ENCODE measurements at places on chromosomes 5 and 9.

GRCh38 chr5:145960848-145961600, 24.6 kb downstream of the SH3RF2 start:
- no peak for DNase-seq

DNA sequence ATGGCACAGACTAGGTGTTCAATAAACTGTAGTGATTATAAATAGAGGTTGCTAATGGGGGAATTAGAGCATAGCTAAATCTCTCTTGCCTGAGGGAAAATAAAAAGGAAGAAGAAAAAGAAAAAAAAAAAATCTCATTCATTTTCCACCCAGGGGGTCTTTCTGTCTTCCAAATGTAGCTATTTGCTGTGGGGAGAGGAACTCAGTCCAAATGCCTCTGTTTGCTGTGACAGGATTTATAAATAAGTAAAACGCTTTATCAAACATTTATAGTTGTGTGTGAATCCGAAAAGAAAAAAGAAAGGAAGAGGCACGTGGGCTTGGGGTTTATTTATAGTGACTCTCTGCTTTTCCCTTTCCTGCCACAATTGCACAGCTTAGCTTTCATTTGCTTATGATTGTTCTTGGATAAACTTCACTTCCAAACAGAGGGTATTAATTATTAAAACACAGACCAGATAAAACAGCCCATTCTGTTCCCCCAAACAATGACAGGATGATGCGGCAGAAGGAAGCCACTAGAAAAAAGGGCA, 245.7 kb downstream of the ASTN2 start:
- DNase-seq: no peak

DNA sequence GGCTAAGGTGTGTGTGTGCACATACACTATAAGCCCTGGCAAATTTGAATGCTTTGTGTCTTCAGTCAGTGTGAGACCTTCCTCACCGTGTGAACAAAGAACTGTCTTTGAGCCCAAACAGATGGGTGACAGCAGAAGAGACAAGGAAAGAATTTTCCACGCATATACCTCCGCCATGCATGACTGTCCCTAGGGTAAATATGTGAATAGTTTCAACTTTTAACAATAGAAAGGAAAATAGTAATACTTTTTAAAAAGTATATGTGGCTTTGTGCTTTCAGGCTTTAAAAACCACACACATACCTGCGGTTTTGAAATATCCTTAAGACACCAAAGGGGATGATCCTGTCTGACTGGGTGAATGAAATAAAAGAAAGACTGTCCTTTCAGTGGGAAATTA, 438.6 kb upstream of the MPDZ start:
- DNase-seq: no peak

DNA sequence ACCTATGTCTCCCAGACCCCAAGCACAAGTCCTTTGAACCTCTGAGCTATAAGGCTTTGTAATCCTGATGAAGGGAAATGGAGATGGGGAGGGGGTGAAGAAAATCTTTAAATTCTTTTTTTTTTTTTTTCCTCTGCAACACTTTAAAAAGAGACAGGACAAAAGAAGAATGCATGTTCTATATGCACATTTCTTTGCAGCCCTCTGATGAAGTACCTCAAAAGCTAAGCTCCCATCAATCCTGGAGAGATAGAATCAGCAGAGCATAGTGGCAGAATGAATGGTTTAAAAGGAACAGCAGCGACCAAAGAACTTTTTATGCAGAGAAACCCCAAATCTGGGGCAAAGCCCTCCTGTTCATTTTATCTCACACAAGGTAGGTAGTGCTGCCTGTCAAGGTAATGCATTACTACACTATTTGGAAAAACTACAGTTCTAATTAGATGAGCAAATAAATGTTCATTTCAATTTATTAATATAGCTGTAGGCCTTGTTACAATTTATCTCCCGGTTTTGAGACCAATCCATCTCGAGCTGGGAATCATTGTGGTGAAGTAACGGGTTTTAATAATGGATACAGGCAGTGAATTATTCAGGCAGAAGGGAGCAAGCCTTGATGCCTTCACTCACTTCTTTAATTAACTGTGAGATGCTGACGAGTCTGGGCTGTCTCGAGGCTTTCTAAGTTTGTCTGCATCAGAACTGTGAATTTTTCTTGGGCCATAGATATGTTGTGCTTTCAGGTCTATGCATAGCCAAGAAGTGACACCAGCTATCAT, 173.5 kb upstream of the ZNF608 start:
- no peak for DNase-seq

DNA sequence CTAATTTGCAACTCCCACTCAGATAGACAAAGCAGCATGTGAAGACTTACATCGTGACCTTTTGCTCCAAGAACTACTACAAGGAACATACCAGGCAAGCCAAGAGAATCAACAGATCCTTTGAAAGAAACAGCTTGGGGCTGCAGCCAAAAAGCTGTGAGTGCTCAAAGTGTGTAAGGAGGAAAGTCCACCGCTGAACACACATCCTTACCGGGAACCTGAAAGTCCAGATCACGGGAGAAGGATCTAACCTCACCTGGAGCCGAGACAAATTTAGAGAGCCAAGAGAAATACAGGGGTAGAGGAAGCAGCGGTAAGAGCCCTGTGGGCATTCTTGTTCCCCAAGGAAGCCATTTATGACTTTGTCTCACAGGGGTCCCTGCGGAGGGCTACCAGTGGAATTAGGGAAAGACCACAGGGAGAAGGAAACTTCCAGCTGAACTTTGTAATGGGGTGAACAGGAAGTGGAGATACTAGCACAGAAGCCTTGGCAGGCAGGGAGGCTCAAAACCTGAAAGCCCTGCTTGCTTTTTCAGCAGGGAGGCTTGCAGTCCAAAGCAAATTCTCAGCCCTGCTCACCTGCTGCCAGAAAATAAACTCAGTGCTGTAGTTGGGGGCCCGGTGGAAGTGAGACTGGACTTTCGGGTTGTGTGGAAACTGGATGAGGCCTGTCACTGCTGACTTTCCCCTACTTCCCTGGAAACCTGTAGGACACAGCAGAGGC, 350.2 kb downstream of the DTWD2 start:
- no peak for DNase-seq

DNA sequence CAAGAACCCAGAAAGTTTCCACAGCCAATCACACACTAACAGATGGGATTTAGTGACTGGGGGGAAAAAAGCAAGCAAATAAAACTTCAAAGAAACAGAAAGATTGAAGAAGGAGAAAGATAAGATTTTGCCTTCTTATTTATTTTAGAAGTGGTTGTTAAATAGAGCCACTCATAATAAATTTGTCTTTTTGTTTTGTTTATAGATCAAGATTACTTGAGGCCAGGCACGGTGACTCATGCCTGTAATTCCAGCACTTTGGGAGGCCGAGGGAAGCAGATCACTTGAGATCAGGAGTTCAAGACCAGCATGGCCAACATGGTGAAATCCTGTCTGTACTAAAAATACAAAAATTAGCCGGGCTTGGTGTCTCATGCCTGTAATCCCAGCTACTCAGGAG, 94.9 kb upstream of the RANBP3L start:
- DNase-seq: no peak

- DNase-seq: no peak
These were observed 103.1 kb downstream of the FBN2 start for GRCh38 chr5:128434993-128435392.

DNA sequence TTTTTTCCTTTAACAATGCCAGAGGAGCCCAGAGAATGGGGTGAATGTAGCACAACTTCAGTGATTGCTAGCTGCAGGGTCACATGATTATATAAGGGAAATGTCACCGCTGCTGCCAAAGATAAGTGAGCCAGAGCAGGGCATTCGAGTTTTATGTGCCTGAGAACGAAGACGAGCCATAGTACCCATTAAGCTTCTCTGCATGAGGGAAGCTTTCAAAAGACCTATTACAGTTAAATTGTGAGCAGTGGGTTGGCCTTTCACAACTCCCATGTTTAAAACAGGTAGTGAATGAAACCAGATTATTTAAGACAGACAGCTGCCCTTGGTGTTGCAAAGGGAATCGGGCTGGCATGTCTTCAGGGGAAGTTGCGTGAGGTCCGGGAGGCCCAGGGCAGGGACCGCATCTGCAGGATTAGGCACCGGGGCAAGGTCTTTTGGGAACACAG, 82.4 kb upstream of the TNFAIP8 start:
- DNase-seq: no peak

DNA sequence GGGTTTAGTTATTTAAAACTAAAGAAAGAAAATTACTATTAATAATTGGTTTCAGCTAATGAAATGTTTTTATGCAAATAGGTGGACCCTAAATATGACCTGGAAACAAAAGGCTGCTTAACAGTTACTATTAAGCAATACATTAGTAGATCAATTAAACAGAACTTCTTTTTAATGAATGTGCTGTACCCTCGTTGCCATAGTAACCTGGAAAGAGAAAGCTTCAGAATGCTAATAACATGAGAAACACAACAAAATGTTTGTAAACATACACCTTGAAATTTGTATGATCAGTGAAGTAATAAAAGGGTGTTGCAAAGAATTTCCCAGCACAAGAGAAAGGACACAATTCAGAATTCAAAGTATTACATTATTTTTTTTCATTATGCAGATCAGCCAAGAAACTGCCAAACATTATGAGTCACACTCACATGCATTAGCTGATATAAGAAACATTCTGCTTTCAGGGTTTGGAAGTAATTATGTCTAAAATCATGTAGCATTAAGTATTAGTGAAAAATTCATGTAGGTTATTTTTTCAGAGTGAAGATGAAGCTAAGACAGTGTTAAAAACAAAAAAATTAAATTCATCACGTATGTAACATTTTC, 348.3 kb downstream of the ISL1 start:
- DNase-seq: no peak

- DNase-seq: no peak
These were observed 63.8 kb upstream of the COL15A1 start for GRCh38 chr9:98879963-98880310.

- no peak for DNase-seq
These were observed 55.6 kb downstream of the EHMT1 start for GRCh38 chr9:137674307-137674975.

GRCh38 chr9:68522954-68523353, 17.7 kb downstream of the TMEM252 start:
- DNase-seq: no peak

DNA sequence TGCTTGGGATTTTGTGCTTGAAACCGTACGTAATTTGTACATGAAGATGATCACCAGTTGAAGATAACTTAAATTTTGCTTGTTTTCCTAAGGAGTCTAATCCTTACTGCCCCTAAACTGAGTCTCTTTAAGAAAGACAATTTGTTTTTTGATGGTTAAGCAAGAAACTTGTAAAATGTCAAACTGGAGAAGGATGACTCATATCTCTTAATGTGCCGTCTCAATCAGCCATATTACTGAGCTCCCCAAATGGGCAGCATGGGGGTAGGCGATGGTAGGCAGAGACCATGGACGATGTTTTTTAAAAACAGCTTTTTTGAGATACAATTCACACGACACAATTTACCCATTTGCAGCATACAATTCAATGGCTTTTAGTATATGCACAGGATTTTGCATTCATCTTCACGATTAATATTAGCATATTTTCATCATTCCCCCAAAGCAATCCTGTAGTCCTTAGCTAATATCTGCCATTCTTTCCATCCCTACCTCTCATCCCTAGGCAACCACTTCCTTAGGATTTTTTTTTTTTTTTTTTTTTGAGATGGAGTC, 14.3 kb downstream of the ARHGAP26 start:
- DNase-seq: no peak

- DNase-seq: no peak
These were observed 37.5 kb upstream of the IQGAP2 start for GRCh38 chr5:76365561-76365960.

GRCh38 chr5:125142458-125142857, 396.0 kb upstream of the ZNF608 start:
- no peak for DNase-seq

DNA sequence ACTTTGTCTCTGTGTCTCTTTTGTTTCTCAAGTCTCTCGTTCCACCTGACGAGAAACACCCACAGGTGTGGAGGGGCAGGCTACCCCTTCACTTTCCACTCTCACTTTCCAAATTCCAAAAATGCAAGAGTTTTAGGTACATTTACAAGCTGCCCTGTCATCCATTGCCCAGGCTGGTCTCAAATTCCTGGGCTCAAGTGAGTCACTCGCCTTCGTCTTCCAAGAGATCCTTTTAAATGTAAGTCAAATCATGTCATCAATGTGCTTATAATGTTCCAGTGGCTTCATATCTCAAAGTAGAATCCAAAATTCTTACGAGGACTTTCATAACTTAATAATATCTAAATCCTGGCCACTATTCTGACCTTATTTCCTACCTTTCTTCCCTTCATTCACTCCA, 20.4 kb upstream of the UGCG start:
- no peak for DNase-seq

- DNase-seq: no peak
These were observed 11.0 kb downstream of the ABLIM3 start for GRCh38 chr5:149152317-149152746.

- DNase-seq: no peak
These were observed 693 bp downstream of the DPYSL3 start for GRCh38 chr5:147509041-147509709.

- DNase-seq: no peak
These were observed 59.3 kb upstream of the ANGPTL2 start for GRCh38 chr9:127181595-127182190.

GRCh38 chr9:37383393-37383792, 39.1 kb upstream of the GRHPR start:
- no peak for DNase-seq

DNA sequence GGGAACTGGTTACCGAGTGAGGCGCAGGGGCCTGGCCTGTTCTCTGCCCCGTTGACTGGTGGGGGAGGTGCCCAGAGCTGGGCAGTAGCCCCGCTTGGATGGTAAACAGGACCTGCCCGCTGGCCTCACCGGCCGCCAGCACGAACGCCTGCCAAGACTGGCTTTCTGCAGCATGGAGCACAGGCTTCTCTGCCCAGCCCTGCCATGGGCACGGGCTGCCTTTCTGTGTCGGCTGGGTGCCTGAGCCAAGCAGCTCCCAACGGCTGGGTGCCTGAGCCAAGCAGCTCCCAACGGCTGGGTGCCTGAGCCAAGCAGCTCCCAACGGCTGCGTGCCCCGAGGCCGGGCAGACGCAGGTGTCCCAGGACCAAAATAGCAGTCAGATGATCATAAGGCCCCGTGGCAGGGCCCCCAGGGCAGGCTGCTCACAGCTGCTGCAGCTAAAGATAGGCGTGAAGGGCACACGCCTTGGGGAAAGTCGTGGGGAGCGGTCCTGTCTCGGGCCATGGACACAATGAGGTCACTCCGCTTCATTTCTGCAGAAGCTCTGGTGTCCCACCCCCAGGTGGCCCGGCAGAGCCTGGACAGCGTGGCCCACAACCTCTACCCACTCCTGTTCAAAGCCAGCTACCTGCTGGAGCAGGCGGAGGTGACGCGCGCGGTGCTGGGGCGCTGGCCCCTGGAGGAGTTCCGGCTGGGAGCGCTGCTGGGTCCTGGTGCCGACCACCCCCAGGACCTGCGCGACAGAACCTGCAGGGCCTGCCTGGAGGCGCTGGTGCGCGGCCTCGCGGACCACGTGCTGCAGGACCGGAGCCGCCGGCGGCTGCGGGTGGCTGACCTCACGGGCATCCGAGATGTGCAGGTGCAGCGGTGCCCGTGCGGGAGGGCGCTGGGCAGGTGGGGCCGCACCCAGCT, at the start of gene LRRC14B:
Gene LRRC14B (plus strand): TSS at position 460 of the 913 bp plus-strand sequence. CDS start 44 bp downstream, at position 504.
- DNase-seq: no peak

DNA sequence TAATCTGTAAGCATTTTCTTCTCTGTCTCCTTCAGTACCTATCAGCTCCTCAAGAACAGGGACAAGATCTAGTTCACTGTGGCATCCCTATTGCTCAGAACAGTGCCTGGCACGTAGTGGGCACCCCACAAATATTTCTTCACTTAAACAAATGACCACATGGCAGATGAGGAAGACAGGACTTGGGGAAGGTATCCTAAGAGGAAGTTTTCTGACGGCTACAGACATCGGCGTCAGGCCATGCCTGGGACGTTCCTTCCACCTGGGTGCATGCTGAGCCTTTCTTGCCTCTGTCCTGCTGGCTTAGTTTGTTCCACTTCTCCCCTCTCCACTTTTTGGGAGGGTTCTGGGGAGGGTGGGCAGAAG, 60.2 kb downstream of the NEURL1B start:
- DNase-seq: no peak

All from effector CD8-positive, alpha-beta T cell (primary cell).